ENCODE measurements at places on chromosomes 16 and 17. TPM values are rescaled to one million over a fixed set of nuclear protein-coding genes. Genes with fewer than 3 reads are reported as not detected.
A peak's percentile ranks its signal among the peaks of the same experiment; 100 is the strongest.

- H3K36me3 ChIP-seq, result no peaks in the 10 kb centered on the region
- H3K4me1 ChIP-seq, result no peaks in the 10 kb centered on the region
- no peak overlapping the region for H3K4me3 ChIP-seq
- no peaks in the 10 kb centered on the region for H3K27me3 ChIP-seq
These were observed 78.1 kb downstream of the PLXDC1 start for GRCh38 chr17:39073353-39073752.

DNA sequence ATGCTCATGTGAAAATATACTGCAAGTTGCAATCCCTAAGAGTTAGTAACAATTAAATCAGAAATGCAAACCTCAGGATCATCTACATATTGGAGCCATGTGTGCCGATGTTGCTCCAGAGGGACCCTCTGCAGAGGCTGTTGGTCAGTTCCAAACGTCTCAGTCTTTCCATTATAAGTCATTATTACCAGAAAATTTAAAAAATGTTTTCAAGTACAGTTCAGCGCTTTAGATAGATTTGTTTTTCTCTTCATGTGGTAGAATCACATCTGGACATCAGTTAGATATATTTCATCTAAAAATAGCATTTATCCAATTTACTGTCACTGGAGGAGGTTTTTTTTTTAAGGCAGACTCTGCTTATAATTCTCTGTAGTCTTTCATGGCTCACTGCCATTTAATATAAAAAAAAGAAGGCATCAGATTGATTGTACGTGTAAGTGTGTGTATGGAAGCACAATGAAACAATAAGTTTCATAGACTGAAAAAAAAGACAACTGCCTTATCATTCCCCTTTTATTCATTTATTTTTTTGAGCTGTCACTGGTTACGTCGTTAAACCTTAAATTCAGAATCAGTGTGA lies 46.1 kb upstream of the MARCHF10 start:
- no peak overlapping the region for H3K27ac ChIP-seq
- H3K27me3 ChIP-seq, result no peaks in the 10 kb centered on the region
- no peak for DNase-seq
- no peaks in the 10 kb centered on the region for H3K36me3 ChIP-seq

- H3K36me3 ChIP-seq, result peaks cover 4% of the 10 kb centered on the region
- H3K27me3 ChIP-seq, result no peaks in the 10 kb centered on the region
- DNase-seq, result no peak
- H3K4me1 ChIP-seq, result no peaks in the 10 kb centered on the region
- H3K4me3 ChIP-seq, result no peak overlapping the region
- peak overlapping the region; percentile 26 for H3K27ac ChIP-seq
These were observed 128.8 kb downstream of the RAP1GAP2 start for GRCh38 chr17:2925011-2925410.

Gene IRX3
- total RNA-seq, result 13.5 TPM

DNA sequence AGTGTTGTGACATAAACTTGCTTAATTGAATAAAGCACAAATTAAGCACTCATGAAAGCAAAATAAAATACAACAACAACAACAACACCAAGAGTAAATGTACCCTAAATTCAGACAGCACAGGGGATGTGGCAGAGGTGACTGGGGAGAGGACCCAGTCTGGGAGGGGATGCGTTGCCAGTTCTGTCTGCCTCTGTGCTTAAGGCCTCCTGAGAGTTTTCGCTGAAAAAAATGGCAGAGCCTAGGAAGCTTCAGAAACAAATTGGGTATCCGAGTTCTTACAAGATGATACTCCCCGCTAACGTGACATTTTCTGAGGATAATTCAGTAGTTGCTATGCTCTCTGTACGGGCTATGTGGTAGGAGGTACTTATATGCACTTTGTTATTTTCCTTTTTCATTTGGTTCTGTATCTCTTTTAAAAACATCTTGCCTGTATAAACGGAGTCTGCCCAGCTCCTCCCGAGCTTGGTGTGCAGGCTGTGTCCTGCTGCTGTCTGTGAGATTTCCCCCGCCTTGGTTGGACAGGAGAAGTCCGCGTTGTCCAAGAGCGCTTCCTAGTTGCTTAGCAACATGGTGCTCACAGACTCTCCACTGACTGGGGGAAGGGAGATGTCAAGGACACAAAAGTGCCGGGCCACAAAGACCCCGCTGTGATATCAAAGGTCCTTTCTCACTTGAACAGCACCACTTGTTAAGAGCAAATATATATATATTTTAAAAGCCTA lies 134.2 kb upstream of the CPHXL start:
- H3K4me1 ChIP-seq, result no peaks in the 10 kb centered on the region
- H3K4me3 ChIP-seq, result no peak overlapping the region
- H3K27ac ChIP-seq, result no peak overlapping the region
- DNase-seq, result no peak
- H3K27me3 ChIP-seq, result no peaks in the 10 kb centered on the region

GRCh38 chr17:29760279-29761039 lies 137.7 kb upstream of the CORO6 start:
- H3K27me3 ChIP-seq, result no peaks in the 10 kb centered on the region
- peaks cover 24% of the 10 kb centered on the region for H3K4me1 ChIP-seq
- peak overlapping the region; percentile 74 for H3K4me3 ChIP-seq
- no peak for DNase-seq
- H3K36me3 ChIP-seq, result peaks cover 5% of the 10 kb centered on the region
- peak overlapping the region; percentile 85 for H3K27ac ChIP-seq

GRCh38 chr16:25298165-25298872 lies 40.7 kb upstream of the ZKSCAN2 start:
- DNase-seq, result no peak
- no peaks in the 10 kb centered on the region for H3K36me3 ChIP-seq
- H3K4me3 ChIP-seq, result no peak overlapping the region
- H3K27me3 ChIP-seq, result no peaks in the 10 kb centered on the region
- H3K27ac ChIP-seq, result no peak overlapping the region

- H3K4me3 ChIP-seq, result no peak overlapping the region
- H3K4me1 ChIP-seq, result no peaks in the 10 kb centered on the region
- no peak for DNase-seq
These were observed 318.2 kb downstream of the NPIPA8 start for GRCh38 chr16:18018376-18018775.

Gene KRTAP9-8
- not detected for total RNA-seq

Gene KRTAP4-1
- total RNA-seq, result not detected

DNA sequence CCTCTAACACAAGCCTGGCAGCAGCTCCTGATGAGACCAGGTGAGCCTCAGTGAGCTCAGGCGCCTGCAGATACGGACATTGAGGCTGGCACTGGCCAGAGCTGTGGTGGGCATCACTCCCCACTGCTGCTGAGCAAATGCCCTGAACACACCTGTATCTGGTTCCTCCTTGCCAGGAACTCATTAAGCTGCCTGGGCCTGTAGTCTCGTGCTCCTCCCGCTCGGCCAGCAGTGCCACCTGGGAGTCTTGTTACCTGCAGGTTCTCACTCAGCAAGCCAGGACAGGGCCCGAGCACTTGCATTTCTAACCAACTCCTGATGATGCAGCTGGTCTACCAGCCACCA lies 13.3 kb downstream of the EIF4A3 start:
- no peak overlapping the region for H3K27ac ChIP-seq
- H3K36me3 ChIP-seq, result peaks cover 53% of the 10 kb centered on the region
- no peak for DNase-seq
- no peak overlapping the region for H3K4me3 ChIP-seq

DNA sequence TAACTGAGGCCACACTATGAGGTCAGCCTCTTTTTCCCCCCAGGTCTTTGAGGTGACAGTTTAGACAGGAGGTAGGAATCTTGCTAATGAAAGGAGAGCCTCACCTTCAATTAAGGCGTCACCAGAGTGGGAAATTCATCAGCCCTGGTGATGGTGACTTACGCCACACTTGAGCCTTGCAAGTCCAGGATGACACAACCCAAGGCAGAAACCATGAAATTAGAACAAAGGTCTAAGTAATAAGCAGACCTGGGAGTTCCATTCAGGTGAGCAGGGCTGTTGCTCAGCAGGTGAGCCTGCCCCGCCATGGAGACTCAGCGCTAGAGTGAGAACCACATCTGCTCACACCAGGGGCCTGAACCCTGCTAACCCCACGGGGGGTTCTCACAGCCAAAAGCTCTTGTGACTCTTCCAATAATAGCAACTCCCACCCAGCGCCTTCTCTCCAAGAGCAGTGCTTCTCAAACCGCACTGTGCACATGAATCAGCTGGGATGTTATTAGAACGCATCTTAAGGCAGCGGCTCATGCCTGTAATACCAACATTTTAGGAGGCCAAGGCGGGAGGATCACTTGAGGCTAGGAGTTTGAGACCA lies 28.7 kb upstream of the KIFC3 start:
- H3K27ac ChIP-seq, result no peak overlapping the region
- DNase-seq, result no peak
- H3K36me3 ChIP-seq, result no peaks in the 10 kb centered on the region

DNA sequence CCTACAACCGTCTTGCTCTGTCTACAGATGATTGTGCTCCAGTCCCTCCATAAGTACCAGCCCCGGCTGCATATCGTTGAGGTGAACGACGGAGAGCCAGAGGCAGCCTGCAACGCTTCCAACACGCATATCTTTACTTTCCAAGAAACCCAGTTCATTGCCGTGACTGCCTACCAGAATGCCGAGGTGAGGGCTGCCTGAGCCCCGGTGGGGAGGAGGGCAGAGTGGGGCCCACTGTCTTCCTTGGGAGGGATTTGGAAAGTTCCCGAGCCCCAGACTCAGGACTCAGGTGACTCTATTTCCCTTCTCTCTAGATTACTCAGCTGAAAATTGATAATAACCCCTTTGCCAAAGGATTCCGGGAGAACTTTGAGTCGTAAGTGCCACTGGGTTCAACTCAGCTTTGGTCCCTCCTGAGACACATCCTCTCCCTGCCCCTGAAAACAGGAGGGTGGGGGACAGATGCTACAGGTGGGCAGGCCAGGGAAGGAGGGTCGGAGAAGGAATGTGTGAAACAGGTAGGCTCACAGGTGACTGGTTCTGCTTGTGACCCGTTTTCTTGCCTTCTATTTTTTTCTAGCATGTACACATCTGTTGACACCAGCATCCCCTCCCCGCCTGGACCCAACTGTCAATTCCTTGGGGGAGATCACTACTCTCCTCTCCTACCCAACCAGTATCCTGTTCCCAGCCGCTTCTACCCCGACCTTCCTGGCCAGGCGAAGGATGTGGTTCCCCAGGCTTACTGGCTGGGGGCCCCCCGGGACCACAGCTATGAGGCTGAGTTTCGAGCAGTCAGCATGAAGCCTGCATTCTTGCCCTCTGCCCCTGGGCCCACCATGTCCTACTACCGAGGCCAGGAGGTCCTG lies 11.4 kb downstream of the TBX21 start:
- H3K36me3 ChIP-seq, result no peaks in the 10 kb centered on the region
- H3K4me3 ChIP-seq, result no peak overlapping the region
- H3K27me3 ChIP-seq, result peaks cover 17% of the 10 kb centered on the region
- no peak for DNase-seq

- peak; percentile 95 for DNase-seq
- peaks cover 26% of the 10 kb centered on the region for H3K4me1 ChIP-seq
These were observed 6.9 kb upstream of the PIRT start for GRCh38 chr17:10844621-10845387.

Gene VASN
- 11.2 TPM for total RNA-seq

- H3K27me3 ChIP-seq, result peaks cover 38% of the 10 kb centered on the region
- H3K4me1 ChIP-seq, result no peaks in the 10 kb centered on the region
- no peaks in the 10 kb centered on the region for H3K36me3 ChIP-seq
- no peak overlapping the region for H3K27ac ChIP-seq
- DNase-seq, result no peak
These were observed 57.8 kb downstream of the ENGASE start for GRCh38 chr17:79132271-79133064.

Gene CTF1
- 2.3 TPM for total RNA-seq

- H3K4me1 ChIP-seq, result no peaks in the 10 kb centered on the region
- H3K36me3 ChIP-seq, result no peaks in the 10 kb centered on the region
- H3K27ac ChIP-seq, result no peak overlapping the region
- no peak for DNase-seq
- H3K27me3 ChIP-seq, result no peaks in the 10 kb centered on the region
These were observed 16.3 kb upstream of the KIF2B start for GRCh38 chr17:53806473-53806872.

DNA sequence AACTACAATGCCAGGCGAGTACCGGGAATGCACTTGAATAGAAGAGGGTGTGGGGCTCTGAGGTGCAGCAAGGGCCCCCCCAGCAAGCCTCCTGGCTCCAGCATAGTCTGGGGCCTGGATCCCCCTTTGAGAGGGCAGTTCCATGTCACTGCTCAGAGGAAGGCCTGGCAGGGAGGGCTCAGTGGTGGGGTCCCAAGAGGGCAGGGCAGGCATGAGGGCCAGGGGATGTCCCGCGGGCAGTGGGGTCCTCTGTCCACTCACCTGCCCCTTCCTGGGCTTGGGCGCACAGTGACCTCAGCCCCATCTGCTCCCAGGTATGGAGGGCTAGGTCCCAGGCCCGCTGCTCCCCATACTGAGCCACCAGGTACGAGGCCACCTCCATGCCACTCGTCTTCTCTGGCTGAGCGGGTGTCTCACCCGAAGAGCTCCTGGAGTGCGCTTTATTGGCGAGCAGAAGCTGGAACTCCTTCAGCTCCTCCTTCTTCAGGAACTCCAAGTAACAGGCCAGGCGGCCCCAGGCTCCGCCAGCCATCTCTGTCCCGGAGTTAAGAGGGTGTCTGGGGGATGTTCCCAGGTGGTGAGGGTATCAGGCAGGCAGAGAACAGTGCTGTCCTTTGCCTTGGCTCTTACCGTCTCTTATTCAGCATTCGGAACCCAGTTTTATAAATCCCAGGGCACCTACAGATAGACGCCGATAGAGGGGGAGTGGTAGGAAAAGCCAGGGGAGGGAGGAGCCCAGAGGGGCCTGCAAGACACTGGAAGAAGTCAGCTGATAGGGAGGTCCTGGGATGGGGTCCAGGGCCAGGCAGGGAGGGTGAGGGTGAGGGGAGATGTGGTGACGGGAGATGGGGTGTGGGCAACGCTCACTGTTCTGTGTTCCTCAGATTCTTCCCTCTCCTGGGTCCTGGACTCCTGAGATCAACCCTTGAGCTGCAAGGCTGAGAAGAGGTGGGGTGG lies 605 bp downstream of the NLRP1 start:
- peak; percentile 13 for DNase-seq
- H3K4me3 ChIP-seq, result peak overlapping the region; percentile 37
- H3K27ac ChIP-seq, result peak overlapping the region; percentile 78
- H3K4me1 ChIP-seq, result peaks cover 36% of the 10 kb centered on the region
- H3K27me3 ChIP-seq, result peaks cover 16% of the 10 kb centered on the region
- peaks cover 20% of the 10 kb centered on the region for H3K36me3 ChIP-seq

- H3K36me3 ChIP-seq, result peaks cover 96% of the 10 kb centered on the region
- no peaks in the 10 kb centered on the region for H3K27me3 ChIP-seq
- H3K4me1 ChIP-seq, result peaks cover 38% of the 10 kb centered on the region
- H3K4me3 ChIP-seq, result peak overlapping the region; percentile 39
- peak; percentile 41 for DNase-seq
These were observed 10.9 kb downstream of the FLII start for GRCh38 chr17:18247613-18248001.

- no peaks in the 10 kb centered on the region for H3K27me3 ChIP-seq
- H3K4me3 ChIP-seq, result no peak overlapping the region
- H3K4me1 ChIP-seq, result no peaks in the 10 kb centered on the region
- no peak for DNase-seq
- peaks cover 3% of the 10 kb centered on the region for H3K36me3 ChIP-seq
These were observed 9.2 kb upstream of the ZNF652 start for GRCh38 chr17:49370971-49371834.

Gene CD7
- not detected for total RNA-seq
